Foreskin fibroblast (primary cell): ENCODE measurements at places on chromosomes 2 and 18.

- no peak for DNase-seq
These were observed 45.0 kb upstream of the RMP24 start for GRCh38 chr18:35927430-35927829.

- DNase-seq = no peak
These were observed 22.6 kb upstream of the SERPINB7 start for GRCh38 chr18:63752636-63753035.

- DNase-seq = no peak
These were observed 44.3 kb upstream of the GPR39 start for GRCh38 chr2:132372276-132372675.

DNA sequence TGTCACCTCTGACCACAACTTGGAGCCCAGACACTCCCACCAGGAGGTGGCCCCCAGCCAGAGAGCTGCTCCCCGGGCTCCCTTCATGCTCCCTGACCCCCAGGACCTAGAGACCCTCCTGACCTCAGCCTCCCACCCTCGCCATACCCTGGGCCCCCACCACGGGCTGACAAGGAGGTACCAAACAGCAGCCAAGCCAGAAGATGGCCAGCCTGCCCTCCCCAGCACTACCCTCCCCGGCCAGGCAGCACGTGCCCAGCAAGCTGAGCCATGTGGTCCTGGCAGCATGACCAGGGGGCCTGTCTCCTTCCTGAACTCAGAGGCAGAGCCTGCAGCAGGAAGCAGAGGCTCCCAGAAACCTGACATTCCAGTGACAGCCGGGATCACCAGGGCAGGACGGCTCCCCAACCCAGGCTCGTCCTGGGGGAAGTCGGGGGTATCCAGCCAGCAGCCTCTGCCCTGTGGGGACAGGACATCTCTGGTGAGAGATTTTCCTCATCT, 69.4 kb upstream of the GPC1 start:
- no peak for DNase-seq

- DNase-seq = no peak
These were observed 837 bp downstream of the NHEJ1 start for GRCh38 chr2:219159771-219160185.

GRCh38 chr2:236672606-236673005, 103.0 kb downstream of the ACKR3 start:
- no peak for DNase-seq
